ENCODE measurements at places on chromosomes 11 and 22.

GRCh38 chr22:46849101-46849500, 86.7 kb downstream of the TBC1D22A start:
- DNase-seq, result no peak

- DNase-seq, result no peak
Observed at GRCh38 chr11:118673361-118674081, 5.9 kb downstream of the TREH start.

DNA sequence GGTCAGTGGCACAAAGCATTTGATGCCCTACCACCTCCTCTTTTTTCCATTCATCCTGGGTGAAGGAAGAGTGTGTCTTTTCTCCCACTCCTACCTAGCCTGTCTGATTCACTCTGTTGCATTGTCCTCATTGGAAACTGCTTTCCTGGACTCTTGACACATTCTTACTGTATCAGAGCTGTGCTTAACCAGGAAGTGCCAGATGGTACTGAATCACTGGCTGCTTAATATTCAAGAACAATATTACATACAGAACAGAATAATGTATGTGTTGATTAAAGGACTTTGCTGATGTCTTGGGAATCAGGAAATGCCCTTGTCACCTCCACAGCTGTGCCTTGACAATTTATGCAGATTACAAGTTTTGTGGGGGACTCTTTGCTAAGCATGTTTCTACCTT, 44.4 kb downstream of the SVIP start:
- no peak for DNase-seq

DNA sequence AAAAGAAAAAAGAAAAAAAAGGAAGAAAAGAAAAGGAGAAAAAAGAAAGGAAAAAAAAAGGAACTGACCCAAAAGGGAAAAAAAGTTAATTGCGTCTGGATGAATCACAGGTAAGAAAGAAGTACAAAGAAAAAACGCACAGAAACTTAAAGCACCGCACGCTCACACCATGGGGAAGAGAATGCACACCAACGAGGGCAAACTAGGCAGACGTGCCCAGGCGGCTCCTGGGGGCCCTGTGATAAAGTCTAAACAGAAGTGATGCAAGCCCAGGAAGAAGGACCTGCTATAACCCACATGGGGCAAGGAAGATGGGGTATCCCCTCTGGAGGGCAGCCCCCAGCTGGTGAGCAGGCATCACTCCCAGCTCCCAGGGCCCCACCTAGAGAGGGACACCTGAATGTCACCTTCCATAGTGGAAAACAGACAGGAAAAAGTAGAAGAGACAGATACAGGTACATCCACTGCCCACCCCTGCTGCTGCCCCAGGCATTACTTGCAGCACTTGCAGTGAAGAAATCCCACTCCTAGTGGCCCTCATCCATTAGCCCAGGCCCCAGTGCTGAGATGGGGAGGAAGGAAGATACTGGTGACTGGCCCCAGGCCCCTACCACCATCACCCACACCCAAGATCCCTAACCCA, 28.9 kb downstream of the NAP1L4 start:
- DNase-seq, result no peak

- no peak for DNase-seq
Observed at GRCh38 chr11:126357969-126358762, 2.7 kb downstream of the ST3GAL4 start.

DNA sequence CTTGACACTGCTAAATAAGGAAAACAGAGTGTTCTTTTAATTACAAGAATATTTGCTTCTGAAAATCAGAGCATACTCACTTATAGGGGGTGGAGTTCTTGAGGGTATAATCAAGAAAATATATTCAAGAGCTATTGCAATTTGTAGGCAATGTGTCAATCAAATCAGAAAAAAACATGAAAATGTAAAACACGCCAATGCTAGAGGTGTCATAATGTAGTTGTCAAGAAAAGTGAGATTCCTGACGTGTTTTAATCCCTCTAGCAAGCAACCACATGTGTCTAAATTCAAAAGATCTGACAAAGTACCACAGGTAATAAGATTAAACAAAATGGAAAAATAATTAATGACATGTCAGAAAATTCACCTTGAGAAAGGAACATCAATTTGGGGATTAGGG, 1440.7 kb upstream of the RAG2 start:
- DNase-seq, result no peak

DNA sequence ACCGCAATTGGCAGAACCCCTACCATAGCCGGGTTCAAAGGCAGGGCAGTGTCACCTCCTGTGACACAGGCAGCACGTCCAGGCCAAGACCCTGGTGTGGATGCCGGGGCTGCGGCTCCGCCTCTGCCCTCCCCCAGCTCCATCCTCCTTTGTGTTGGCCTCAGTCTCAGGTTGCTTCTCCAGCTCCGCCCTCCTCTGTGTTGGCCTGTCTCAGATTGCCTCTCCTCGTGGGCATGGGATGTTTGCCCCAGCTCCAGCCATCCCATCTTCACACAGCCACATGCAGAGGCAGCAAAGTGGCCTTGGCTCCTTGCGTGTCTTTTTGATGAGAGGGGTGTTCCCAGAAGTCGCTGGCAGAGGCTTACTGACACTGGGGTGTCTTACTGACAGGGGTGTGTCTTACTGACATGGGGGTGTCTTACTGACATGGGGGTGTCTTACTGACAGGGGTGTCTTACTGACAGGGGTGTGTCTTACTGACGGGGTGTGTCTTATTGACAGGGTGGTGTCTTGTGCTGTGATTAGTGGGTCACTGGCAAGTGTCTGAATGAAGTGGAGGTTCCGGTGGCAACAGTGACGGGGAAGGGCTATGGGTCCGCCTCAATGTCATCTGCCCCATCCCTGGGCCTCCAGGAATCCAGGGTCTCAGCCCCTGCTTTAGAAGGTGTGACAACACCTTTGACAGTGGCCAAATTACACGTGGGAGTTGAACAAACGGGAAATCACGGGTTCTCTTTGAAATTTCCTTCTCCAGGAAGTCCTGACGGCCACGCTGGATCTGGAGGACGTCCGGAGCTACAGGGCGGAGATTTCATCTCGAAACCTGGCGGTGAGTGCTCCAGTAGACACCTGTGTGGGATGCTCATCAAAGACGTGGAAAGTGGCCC, 24.9 kb downstream of the NADSYN1 start:
- no peak for DNase-seq

GRCh38 chr22:32206774-32207758, 2.2 kb upstream of the RFPL2 start:
- DNase-seq, result no peak

DNA sequence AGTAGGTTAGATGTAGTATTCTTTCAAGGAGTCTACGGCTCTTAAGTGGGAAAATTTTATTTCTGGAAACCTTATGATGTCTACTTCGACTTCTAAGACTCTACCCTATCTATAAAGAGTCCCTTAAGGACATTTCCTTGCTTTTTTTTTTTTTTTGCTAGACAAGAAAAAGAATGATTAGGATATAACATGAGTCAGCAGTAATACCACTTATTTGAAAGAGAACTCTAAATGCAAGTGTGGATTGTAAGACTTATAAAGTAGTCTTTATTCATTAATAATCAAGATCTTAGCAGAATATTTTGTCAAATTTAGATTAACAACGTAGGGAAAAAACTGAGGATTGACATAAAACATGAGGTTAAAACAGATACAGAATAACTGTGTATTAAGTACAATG, 71.0 kb downstream of the DKK3 start:
- DNase-seq, result no peak

GRCh38 chr11:126375726-126376125, 20.2 kb downstream of the ST3GAL4 start:
- no peak for DNase-seq

- DNase-seq, result no peak
Observed at GRCh38 chr11:36507824-36508489, 2.1 kb downstream of the TRAF6 start.

GRCh38 chr11:60845338-60845737, 3.4 kb downstream of the CCDC86 start:
- no peak for DNase-seq

DNA sequence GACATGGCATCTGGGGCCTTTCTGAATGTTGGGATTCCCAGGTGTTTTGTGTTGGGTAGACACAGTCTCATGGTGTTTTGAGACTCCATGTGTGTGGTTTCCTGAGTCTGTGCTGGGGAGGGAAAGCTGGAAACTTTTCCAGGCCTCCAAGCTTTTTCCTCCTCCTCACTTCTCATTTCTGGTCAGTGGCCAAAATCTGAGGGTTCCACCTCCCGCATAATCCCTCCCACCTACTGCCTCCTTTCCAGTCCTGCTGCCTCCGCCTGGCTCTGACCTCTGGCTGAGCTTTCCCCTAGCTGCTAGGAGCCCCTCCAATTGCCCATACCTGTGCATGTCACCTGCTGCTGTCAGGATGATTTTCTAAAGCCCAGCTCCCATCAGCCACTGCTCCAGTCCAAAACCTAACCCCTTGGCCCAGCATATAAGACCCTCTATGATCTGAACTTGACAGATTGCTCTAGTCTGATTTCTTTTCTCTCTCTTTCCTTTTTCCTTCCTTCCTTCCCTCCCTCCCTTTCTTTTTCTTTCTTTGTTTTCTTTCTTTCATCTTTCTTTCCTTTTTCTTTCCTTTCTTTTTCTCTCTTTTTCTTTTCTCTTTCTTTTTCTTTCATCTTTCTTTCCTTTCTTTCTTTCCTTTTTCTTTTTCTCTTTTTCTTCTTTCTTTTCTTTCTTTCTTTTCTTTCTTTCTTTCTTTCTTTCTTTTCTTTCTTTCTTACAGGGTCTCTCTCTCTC, 51.4 kb upstream of the NECTIN1 start:
- DNase-seq, result no peak

DNA sequence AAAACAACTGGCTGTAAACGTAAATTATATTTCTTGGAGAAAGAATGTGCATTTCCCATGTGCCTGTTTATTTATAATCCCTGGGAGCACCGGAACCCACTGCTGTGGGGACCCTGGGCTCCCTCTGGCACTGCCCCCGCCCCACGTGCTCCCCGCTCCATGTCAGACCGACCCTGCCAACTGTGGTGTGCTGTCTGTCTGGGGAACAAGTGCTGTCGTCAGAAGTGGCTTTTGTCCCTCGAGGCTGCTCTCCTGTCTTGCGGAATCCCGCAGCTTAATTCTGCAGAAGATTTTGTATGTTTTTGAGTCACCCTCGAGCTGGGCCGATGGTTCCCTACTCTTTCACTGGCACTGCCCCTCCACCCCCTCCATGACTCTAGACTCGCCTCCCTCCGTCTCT, 2.4 kb downstream of the LRRC10B start:
- no peak for DNase-seq

- no peak for DNase-seq
Observed at GRCh38 chr11:9160166-9160565, 68.8 kb upstream of the SCUBE2 start.

GRCh38 chr11:72436661-72437060, 2.3 kb upstream of the CLPB start:
- no peak for DNase-seq

DNA sequence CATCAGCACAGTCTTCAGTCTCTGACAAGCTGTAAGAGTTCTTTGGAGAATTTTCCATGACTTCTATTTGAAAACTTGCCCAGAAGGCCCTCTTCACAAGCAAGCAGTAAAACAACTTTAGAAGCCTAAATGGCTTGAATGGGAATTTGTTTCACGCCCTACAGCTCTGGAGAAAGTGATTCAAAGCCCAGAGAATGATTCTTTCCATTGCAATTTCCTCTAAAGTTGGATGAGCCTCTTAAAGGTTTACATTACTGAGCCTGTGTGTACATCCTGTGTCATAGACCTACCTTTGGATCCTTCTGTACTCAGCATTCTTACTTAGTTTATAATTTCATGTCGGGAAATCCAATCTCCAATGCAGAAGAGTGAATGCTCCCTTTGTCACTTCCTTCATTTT, 6.8 kb upstream of the OR8B3 start:
- no peak for DNase-seq

DNA sequence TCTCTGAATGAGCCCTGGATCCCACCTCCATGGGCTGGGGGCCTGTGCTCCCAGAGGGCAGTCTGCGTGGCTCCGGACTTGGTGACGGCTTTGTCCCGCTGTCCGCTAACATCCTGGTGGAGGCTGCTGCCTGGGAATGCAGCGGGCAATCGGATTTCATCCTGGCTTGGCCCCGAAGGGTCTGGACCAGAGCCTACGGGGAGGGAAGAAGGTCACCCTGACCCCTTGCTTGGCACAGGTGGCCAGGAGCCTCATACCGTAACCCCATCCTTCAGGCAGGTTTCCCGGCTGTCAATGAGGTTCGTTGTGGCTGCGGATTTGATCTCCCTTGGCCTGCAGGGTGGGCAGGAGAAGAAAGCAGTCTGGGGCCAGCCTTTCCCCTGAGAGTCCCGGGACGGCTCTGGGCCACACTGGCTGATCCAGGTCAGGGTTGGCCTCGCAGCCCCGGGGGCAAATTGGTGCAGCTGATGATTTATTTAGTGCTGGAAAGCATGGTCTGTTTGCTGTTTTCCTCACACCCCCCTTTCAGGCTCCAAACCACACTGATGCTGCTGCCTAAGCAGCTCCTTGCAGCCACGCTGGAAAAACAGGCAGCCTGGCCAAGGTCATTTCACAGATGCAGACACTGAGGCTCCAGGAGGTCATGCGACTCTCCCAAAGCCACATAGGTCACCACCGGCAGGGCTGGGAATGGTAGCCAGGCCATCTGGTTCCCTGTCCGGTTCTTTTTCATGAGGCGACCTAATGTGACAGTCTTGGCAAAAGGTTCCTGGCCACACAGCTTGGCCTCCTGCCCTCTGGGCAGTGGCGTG, 15.0 kb downstream of the PRDM11 start:
- no peak for DNase-seq

DNA sequence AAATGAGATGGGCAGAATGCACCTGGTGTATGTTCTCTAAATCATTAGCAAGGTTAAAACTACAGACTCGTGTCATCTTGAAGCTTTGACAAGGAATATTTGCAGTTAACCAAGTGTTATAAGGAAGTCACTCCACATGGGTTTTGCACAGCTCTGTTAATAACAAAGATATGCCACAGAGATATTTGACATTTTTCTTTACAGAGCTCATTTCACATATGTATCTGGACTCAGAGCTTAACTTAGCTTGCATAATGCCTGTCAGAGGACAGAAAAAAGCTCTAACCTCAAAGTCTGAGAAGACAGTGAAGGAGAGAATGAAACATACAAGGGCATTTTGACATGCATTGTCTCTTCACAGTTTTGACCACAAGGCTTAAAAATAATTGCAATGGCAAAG, 105.5 kb downstream of the C11orf87 start:
- DNase-seq, result no peak

DNA sequence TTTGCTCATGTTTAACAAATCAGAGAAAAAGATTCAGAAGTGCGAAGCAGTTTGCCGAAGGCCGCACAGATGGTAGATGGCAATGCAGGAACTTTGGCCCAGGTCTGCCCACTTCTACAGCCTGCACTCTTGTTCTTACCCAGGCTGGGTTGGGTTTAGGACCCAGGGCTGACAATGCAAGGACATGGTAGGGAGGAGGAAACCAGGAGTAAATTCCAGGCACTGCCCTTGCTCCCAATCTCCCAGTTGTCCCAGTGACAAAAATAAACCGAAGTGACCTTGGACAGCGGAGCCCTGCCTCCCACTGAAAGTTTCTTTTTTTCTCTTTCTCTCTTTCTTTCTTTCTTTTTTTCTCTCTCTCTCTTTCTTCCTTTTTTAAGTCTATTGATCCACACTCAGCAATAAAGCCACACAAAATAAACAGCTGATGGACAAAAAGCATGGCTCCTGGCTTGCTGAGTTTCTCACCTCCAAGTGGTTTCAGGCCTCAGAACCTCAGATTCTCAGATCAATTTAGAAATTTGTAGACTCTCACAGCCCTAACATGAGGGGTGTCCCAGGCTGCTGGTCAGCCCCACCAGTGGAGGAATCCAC, 33.5 kb upstream of the FCHSD2 start:
- DNase-seq, result no peak

All from activated T-cell treated with anti-CD3 and anti-CD28 coated beads for 24 hours (primary cell).